ENCODE measurements at places on chromosomes 1 and 21.

GRCh38 chr1:35637401-35637809, 3.9 kb downstream of the PSMB2 start:
- peak; percentile 31 for DNase-seq

DNA sequence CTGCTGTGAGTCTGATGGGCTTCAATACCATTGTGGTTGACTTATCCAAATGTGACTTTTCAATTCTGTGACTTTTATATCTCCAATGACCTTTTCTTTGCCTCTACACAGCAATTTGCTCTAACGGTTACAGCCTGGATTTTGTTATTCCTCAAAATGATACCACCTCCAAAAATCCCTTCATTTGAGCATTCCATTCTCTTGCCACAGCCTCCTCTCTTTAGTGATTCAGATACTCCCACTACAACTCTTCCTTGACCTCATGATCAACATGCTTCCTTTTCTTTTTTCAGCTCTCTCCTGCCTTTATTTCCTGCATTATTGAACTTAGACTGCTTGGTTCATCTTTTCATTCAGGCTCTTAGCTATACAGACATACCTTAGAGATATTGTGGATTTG, 16.6 kb upstream of the IL19 start:
- DNase-seq: no peak

DNA sequence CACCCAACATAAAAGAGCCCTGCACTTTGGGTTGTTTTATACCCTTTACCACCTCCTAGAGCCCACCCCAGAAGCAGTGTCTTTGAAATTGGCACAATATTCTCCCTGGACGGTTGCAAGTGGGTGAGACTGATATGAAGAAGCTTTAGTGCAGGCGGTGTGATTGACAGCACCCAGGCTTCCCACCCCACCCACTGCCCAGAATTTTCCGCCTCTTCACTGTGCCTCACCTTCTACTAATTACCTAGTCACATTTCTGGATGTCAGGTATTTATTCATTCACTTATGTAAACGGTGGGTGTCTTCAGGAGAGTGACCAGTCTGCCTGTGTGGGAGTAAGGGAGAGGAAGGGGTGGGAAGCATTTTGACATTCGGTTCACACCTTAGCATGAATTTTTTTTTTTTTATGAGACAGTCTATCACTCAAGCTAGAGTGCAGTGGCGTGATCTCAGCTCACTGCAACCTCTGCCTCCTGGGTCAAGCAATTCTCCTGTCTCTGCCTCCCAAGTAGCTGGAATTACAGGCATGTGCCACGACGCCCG, 1.7 kb upstream of the FAM89A start:
- no peak for DNase-seq

- no peak for DNase-seq
These were observed 287.0 kb downstream of the ASTN1 start for GRCh38 chr1:176877557-176877956.
